CD4-positive, alpha-beta T cell treated with Interleukin-4 for 4 hours (primary cell): ENCODE measurements at places on chromosomes 7 and 10.

DNA sequence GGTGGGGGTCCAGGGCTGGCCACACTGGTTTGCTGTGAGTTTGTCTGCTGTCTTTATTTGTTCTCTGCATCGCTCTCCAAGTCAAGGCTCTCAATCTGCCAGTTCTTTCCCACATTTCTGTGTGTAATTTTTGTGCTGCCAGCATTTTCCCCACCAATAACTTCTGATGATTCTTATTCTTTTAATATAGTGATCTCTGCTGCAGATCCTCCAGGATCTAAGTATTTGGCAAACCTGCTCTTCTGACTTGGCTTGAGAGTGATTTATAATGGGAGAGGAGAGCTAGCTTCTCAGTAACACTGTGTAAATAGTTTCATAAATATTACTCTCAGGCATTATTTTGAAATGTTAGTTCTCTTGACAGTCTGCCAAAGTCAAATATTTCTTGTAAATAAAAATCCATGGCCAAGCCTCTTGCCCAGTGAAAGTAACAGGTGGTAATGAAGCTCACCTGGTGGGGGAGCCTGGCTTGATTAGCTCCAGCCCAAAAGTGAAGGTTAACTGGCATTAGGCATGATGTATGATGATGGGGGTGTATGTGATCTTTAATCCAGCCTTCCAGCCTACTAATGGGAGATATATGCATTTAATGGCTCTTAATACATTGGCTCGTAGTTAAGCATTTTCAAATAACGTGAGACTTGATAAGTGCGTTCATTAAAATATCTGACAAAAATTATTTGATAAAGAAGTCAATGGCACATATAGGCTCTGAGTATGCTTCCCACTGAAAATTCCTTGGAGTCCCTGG lies 1055.9 kb downstream of the KCNMA1 start:
- DNase-seq: no peak

GRCh38 chr7:121077165-121077630 lies 88.7 kb downstream of the CPED1 start:
- no peak for DNase-seq

DNA sequence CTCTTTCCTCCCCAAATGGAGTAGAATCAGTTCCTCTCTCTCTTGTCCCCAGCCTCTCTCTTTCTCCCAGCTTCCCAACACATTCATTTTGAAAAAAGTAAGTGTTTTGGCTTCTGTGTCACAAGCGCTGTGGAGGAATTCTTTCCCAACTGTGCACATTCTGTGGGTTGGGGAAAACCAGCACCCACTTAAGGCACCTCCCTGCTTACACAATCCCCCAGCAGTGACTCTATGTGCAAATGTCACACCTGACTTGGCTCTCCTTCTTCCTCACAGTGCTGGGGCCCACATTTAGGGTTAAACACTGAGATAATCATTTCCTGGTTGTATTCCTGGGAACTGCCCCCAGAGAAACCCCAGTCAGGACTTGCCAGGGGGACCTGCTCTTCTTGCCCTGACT lies 358.1 kb upstream of the ZNF32 start:
- DNase-seq: no peak

DNA sequence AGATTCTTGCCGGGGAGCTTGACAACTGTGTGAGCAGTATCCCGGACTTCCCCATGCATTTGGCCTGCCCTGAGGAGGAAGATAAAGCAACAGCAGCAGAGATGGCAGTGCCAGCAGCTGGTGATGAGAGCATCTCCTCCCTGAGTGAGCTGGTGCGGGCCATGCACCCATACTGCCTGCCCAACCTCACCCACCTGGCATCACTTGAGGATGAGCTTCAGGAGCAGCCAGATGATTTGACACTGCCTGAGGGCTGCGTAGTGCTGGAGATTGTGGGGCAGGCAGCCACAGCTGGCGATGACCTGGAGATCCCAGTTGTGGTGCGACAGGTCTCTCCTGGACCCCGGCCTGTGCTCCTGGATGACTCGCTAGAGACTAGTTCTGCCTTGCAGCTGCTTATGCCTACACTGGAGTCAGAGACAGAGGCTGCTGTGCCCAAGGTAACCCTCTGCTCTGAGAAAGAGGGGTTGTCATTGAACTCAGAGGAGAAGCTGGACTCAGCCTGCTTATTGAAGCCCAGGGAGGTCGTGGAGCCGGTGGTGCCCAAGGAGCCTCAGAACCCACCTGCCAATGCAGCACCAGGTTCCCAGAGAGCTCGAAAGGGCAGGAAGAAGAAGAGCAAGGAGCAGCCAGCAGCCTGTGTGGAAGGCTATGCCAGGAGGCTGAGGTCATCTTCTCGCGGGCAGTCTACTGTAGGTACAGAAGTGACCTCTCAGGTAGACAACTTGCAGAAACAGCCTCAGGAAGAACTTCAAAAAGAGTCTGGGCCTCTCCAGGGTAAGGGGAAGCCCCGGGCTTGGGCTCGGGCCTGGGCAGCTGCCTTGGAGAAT lies 6.7 kb downstream of the PPRC1 start:
- DNase-seq: no peak

- DNase-seq: no peak
These were observed 2.2 kb downstream of the ZDHHC4 start for GRCh38 chr7:6579446-6579845.

GRCh38 chr7:108308903-108309302 lies 147.3 kb downstream of the NRCAM start:
- DNase-seq: no peak

- DNase-seq: no peak
These were observed 184.4 kb downstream of the GRID1 start for GRCh38 chr10:86182150-86182549.

DNA sequence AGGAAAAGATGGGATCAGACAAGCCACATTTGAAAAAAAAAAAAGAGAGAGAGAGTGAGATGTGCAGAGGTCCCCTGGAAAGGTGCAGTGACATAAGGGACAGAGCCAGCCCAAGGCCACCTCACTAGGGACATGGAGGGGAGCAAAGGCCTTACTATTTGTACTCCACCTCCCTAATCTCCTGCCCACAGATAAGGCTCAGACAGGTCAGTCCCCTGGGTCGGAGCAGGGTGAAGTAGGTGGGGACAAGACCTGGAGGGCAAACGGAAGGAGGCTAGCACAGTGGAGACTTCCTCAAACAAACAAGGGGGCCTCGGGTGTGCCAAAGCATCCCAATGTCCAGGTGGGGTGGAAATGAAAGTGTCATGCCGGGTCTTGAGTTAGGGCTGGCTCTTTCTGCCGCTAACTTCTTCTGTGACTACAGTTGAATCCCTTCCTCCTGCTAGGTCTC lies 7.0 kb downstream of the PRF1 start:
- DNase-seq: no peak

- DNase-seq: no peak
These were observed 138.9 kb downstream of the ARHGAP22 start for GRCh38 chr10:48465860-48466521.

- DNase-seq: peak; percentile 24
These were observed 26.6 kb downstream of the TBXAS1 start for GRCh38 chr7:139855498-139856270.

GRCh38 chr7:37065779-37066271 lies 341.5 kb upstream of the AOAH start:
- peak; percentile 14 for DNase-seq

DNA sequence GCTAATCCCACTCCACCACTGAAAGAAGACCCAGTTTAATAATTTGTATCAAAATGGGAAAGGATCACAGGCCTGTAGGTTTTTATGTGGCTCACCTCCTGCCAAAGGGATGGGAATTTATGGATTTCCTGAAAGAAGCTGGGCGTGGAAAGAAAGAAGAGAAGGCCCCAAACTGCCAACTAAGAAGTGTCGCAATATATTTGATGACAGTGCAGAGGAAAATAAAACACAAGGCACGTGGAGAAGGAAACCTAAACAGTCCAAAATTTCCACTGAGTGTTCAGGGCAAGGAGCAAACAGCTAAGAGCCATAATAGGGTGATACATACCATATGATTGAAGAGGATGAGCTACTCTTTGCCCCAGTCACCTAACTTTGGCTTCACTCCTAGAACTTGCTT lies 667.2 kb downstream of the GATA3 start:
- DNase-seq: no peak

DNA sequence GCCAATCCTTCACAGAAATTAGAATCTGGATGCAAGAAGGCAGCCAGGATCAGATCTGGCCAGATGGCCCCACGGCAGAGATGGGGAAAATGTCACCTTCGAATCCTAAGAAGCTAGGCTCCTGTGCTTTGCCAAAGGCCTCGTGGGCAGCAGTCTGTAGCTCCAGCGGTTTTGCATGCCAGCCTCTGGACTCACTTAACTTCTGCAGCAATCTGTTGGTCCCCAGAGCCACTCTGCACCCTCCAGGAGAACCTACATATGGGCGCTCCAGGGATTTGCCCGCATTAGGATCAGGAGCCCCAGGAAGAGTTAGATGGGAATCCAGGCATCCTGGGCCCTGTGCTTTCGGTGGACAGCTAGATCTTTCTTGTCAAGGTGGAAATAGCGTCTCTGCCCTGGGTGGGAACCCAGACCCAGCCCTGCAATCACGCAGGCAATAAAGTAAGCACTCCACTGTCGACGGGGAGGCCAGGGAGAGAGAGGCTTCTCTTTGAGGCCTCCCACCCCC lies 10.1 kb upstream of the HOXA13 start:
- no peak for DNase-seq

- no peak for DNase-seq
These were observed 86.3 kb upstream of the MKLN1 start for GRCh38 chr7:131241386-131241785.

DNA sequence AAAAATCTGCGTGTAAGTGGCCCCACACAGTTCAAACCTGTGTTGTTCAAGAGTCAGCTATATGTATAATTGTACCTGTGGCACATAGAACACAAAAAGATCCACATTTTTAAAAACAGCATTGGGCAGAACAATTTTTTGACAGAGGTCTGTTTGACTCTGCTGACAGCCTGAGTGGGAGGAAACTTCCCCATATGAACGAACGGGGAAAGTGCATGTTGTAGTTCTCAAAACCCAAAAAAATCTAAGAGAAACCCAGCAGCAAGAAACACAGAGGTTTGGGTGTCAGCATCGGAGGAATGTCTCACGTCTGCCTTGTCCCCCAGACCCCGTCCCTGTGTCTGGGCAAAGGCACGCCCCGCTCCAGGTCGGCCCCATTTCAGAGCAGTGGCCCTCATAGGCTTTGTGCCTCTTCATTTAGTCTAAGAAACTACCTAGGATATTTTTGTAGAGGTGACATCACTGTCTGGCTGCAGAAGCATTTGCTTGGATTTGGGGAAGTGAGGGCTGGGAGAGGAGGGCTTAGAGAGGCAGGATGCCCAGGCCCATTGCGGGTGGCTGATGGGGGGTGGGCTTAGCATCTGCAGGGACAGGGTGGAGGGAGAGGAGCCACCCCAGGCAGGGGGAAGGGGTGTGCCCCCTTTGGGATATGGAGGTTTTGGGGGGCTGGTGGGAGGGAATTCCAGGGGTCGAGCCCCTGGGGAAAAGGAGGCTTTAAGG lies 11.0 kb downstream of the CUX1 start:
- no peak for DNase-seq

DNA sequence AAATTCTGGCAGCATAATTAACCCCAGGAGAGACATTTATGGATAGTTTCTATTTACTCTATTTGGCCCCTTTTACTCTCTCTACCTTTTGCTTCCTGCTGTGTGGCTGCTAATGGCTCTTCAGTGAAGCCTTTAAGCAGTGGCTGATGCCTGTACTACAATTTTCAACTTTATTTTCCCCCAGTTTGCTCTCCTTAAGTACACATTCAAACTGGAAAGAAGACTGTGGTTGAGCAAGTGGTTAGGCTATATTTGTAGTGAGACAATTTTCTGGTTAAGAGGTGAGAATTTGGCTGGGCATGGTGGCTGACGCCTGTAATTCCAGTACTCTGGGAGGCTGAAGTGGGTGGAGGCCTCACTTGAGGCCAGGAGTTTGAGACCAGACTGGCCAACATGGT lies 8.5 kb upstream of the RSBN1L start:
- no peak for DNase-seq

DNA sequence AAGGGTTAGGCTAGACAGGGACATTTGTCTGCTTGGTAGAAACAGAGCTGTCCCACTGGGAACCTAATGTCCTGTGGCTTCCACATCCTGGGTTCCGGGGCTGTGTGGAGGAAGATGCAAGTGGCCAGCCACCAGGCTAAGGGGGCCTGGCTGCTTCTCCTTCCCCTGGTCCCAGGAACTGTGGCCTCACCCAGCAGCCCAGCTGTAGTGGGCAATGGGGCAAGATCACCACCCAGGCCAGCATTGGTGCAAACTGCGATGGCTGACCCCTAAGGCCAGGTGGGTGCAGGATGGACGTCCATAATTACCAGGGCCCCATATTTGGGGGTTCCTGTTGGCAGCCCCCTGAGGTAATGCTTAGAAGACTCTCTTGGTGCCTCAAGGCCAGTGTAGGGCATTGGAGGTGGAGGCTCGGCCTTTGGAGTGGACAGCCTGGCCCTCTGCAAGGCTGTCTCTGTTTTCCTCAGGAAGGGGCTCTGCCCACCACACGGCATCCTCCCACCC lies 226.7 kb downstream of the TCF7L2 start:
- DNase-seq: no peak

DNA sequence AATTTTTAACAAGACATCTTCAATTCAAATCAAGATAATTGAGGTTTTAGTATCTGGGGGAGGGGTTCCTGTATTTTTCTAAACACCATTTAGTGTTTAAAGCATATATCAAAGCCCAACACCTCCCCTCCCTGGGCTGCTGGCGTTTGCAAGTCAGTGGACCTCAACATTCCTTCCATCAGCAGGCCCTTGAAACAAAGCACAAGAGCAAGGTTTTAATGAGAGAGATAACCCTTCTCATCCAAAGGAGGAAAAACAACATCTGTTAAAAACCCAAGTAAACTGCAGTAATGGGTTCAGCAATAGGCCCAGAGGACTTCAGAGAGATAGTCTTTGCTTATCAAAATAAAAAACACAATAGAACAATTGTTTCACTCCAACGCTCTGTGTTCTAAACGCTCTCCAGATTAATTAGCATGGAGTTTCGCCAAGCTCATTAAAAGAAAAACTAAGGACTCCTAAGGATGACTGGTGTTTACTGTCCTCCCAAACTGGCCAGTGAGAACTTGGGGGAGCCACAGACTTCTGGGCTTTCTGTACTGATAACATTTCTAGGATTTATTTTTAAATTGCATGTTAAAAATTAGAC lies 2.5 kb downstream of the JCAD start:
- DNase-seq: no peak

- DNase-seq: no peak
These were observed 103.9 kb upstream of the EFCAB10 start for GRCh38 chr7:105685161-105685560.

- DNase-seq: peak; percentile 38
These were observed 26.4 kb upstream of the SRGN start for GRCh38 chr10:69061305-69062161.

DNA sequence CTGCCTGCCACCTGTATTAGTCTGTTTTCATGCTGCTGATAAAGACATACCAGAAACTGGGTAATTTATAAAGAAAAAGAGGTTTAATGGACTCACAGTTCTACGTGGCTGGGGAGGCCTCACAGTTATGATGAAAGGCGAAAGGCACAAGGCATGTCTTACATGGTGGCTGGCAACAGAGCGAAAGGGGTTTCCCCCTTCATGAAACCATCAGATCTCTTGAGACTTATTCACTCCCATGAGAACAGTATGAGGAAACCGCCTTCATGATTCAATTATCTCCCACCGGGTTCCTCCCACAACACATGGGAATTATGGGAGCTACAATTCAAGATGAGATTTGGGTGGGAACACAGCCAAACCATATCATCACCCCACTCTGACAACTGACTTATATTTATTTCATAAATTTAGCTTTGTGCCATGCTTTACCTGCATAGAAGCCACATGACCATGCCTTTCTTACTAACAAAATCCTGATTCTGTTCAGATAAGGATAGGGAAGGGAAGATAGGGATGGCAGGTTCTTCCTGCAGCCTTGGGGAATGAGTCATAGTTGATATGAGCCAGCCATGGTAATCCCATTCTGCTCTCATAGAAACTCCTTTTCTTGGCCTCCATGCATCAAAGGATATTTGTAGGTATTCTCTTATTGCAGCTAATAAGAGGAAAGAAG lies 191.3 kb upstream of the AGK start:
- DNase-seq: no peak
